ENCODE measurements at places on chromosomes 4 and X.

- no peak for DNase-seq
Measured at GRCh38 chrX:9988762-9989161, 21.6 kb downstream of the CLDN34 start.

- no peak for DNase-seq
Measured at GRCh38 chrX:15856222-15856587, 1.6 kb upstream of the AP1S2 start.

DNA sequence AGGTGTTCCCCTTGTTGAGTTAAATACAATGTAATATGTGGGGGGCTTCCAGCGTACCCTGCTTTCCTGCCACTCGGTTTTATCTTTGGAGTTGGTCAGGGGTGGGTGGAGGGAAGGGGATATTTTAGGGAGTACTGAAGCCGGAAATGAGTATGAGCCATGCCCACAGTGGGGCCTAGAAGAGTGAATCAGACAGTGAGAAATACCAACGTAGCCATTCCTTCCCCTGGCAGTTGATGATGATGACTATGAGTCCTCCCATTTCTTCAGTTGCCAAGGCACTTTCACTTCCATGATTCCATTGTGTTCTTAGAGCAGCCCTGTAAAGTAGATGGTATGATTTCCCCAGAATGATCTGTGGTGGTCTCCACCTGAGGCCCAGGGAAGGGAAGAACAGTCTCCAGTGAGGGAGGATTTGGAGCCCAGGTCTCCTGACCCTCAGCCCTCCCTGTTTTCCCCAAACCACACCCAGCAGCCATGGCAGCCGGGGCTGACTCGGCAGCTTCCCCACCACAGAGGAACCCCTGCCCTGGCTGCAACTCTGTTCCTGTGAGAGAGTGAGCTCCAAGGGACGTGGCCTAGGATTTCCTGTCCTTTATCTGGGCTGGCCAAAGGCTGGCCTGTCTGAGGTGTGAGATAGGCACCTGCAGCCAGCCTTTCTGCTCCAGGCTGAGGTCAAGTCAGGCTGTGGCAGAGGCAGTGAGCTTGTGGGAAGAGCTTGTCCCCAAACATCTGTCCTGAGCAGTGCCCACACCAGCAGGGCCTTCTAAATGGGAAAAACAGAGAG is 52.7 kb downstream of the STARD8 start:
- DNase-seq: no peak

GRCh38 chr4:33772582-33772981 is 2471.7 kb downstream of the ARAP2 start:
- no peak for DNase-seq
